ENCODE measurements at places on chromosomes 1 and 21. TPM values are rescaled to one million over a fixed set of nuclear protein-coding genes. Genes with fewer than 3 reads are reported as not detected.

The TNFRSF4 gene
- total RNA-seq, result 0.62 TPM

The IL23R gene
- not detected for total RNA-seq

The IVL gene
- total RNA-seq, result not detected

The ZNF695 gene
- total RNA-seq, result 14.7 TPM
